ENCODE measurements at places on chromosomes 2 and 18. TPM values are rescaled to one million over a fixed set of nuclear protein-coding genes. Genes with fewer than 3 reads are reported as not detected.

GRCh38 chr2:205495819-205496218 lies 186.5 kb upstream of the NRP2 start:
- DNase-seq, result no peak
- H3K27ac ChIP-seq, result no peak overlapping the region
- H3K27me3 ChIP-seq, result no peaks in the 10 kb centered on the region
- H3K36me3 ChIP-seq, result no peaks in the 10 kb centered on the region
- no peak overlapping the region for H3K4me3 ChIP-seq

The TNFRSF11A gene
- 1.3 TPM for total RNA-seq

The CYRIA gene
- 0.32 TPM for total RNA-seq

GRCh38 chr18:24543795-24544498 lies 83.5 kb downstream of the HRH4 start:
- no peak for DNase-seq
- no peak overlapping the region for H3K27ac ChIP-seq
- no peaks in the 10 kb centered on the region for H3K36me3 ChIP-seq
- no peaks in the 10 kb centered on the region for H3K27me3 ChIP-seq
- H3K4me3 ChIP-seq, result no peak overlapping the region

DNA sequence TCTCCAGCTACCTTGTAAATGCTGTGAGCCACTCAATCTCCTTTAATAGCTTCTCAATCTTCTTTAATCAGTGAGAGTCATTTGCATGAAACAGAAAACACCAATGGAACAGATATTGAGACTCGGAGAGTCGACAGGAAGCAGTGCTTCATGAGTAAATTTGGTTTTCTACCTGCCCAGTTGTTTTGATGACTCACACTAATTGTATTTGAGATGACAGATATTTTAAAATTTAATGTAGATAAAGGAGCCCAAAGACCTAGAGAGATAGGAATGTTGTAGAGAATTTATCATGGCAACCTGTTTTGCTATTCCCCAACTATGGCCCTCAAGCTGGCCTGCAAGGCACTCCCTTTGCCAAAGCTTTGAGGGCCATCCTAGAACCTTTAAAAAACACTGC lies 119.1 kb downstream of the CDC42EP3 start:
- H3K36me3 ChIP-seq, result no peaks in the 10 kb centered on the region
- peaks cover 25% of the 10 kb centered on the region for H3K4me1 ChIP-seq
- H3K4me3 ChIP-seq, result no peak overlapping the region
- DNase-seq, result no peak
- H3K27ac ChIP-seq, result no peak overlapping the region

GRCh38 chr2:200451511-200451910 lies 58.4 kb downstream of the KCTD18 start:
- no peak overlapping the region for H3K27ac ChIP-seq
- DNase-seq, result no peak
- no peaks in the 10 kb centered on the region for H3K36me3 ChIP-seq
- H3K4me3 ChIP-seq, result no peak overlapping the region
- H3K4me1 ChIP-seq, result peaks cover 21% of the 10 kb centered on the region
- H3K27me3 ChIP-seq, result no peaks in the 10 kb centered on the region

- H3K4me1 ChIP-seq, result no peaks in the 10 kb centered on the region
- DNase-seq, result no peak
- H3K4me3 ChIP-seq, result no peak overlapping the region
- no peaks in the 10 kb centered on the region for H3K36me3 ChIP-seq
- no peaks in the 10 kb centered on the region for H3K27me3 ChIP-seq
These were observed 92.2 kb downstream of the TEX51 start for GRCh38 chr2:126990605-126991532.

The ARHGEF33 gene
- total RNA-seq, result not detected

GRCh38 chr2:72275084-72275483 lies 127.4 kb upstream of the CYP26B1 start:
- no peak overlapping the region for H3K27ac ChIP-seq
- no peaks in the 10 kb centered on the region for H3K36me3 ChIP-seq
